ENCODE measurements at places on chromosomes 5 and 9. TPM values are rescaled to one million over a fixed set of nuclear protein-coding genes. Genes with fewer than 3 reads are reported as not detected.

CRHBP gene
- total RNA-seq: not detected

CDKN2A gene
- total RNA-seq: 27.9 TPM

NCBP1 gene
- total RNA-seq: 44.8 TPM

ITK gene
- total RNA-seq: not detected

GRIN1 gene
- not detected for total RNA-seq

GFRA3 gene
- total RNA-seq: not detected

FOXD4L3 gene
- total RNA-seq: not detected

SVEP1 gene
- total RNA-seq: 9.2 TPM

NSG2 gene
- total RNA-seq: not detected

PCDHGC3 gene
- 69.3 TPM for total RNA-seq

SPATA31D4 gene
- not detected for total RNA-seq

DNM1 gene
- 14.2 TPM for total RNA-seq

FXN gene
- total RNA-seq: 2.4 TPM

SLC6A19 gene
- total RNA-seq: not detected

IFNA2 gene
- not detected for total RNA-seq

SLC28A3 gene
- 0.59 TPM for total RNA-seq

PRKACG gene
- not detected for total RNA-seq

SLC22A4 gene
- total RNA-seq: 4.8 TPM

BTNL8 gene
- not detected for total RNA-seq

PCDHB8 gene
- total RNA-seq: 0.89 TPM

MOB3B gene
- 0.30 TPM for total RNA-seq

TRAF2 gene
- total RNA-seq: 16.0 TPM

PCDHB11 gene
- total RNA-seq: 0.30 TPM

CDO1 gene
- total RNA-seq: 0.59 TPM

LCNL1 gene
- 0.88 TPM for total RNA-seq

AK8 gene
- under 0.01 TPM for total RNA-seq

RNF183 gene
- not detected for total RNA-seq

SLC46A2 gene
- total RNA-seq: not detected

PCDHGA2 gene
- total RNA-seq: 3.5 TPM

MYMK gene
- not detected for total RNA-seq

TPPP gene
- total RNA-seq: 0.37 TPM

PCDHA1 gene
- total RNA-seq: 0.09 TPM

PCDHA6 gene
- total RNA-seq: 0.60 TPM
